ENCODE measurements at places on chromosomes 12 and 14.

DNA sequence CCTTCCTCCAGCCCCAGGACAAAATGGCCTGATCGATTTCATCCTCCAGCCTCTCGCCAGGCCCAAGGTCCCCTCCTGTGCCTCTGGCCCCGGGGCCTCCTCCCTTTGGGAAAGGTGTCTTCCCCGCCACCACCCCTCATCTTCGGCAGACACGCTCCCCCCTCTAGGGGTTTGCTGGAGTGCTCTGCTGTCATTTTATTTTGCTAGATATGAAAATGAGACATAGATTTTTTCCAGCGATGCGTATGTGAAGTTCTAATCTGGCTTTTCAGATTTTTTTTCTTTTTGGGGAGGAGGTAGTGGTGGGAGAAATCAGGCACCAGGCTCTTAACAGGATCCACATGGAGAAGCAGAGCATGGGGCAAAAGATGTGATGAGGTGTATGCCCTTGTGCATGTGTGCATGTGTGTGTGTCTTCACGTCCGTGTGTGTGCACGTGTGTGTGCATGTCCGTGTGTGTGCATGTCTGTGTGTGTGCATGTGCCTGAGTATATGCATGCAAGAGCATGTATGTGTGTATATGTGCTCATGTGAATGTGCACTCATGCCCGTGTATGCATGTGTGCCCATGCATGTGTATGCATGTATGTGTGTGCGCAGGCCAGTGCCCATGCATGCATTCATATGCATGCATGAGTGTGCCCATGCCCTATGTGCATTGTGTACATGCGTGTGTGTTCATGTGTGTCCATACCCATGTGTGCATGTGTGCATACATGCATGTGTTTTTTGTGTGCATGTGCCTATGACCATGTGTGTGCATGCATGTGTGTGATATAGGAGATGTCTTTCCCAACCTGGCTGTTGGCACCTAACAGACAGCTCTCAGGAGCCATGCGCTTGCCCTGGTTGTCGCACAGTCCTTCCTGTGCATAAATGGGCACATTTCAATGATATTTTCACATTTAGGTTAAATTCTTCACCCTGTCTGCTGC, 203.0 kb downstream of the RBM19 start:
- no peak for DNase-seq

DNA sequence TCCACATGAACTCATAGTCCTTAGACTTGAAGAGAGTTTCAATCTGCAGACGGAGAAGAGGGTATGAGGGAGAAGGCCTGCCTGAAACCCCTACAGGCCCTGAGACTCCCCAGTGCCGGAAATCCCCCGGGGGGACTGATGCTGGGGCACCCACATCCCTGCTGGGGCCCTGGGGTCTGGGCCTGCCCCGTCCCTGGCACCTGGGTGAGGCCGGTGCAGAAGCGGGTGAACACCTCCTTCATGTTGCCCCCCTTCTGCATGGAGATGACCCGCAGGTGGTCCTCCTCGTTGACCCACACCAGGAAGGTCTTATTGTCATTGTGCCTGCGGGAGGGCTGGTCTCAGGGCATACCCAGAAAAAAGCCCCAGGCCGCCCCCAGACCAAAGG, 2.4 kb downstream of the CKB start:
- no peak for DNase-seq

DNA sequence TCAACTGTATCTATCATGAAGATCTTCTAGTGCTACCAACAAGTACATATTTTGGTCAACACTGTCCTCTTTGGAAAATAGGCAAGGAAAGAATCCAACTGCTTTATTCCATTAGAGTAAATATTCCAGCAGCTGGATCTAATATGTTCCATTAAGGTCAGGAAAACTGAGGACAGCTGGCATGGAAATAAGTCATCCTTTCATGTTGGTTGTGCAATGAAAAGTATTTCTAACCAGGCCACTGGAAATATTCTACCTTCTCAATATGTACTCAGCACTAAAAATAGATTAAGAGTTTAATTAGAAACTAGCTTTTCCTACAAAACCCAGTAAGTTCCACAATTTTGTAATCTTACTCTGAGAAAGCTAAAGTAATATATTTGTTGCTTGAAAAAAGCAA, 19.6 kb downstream of the HIGD1C start:
- no peak for DNase-seq

- DNase-seq, result no peak
Measured at GRCh38 chr14:22268875-22269274, 320.1 kb downstream of the DAD1 start.

GRCh38 chr12:19799216-19799615, 359.9 kb downstream of the AEBP2 start:
- DNase-seq, result no peak

- no peak for DNase-seq
Measured at GRCh38 chr14:39265806-39266524, 32.2 kb downstream of the MIA2 start.

DNA sequence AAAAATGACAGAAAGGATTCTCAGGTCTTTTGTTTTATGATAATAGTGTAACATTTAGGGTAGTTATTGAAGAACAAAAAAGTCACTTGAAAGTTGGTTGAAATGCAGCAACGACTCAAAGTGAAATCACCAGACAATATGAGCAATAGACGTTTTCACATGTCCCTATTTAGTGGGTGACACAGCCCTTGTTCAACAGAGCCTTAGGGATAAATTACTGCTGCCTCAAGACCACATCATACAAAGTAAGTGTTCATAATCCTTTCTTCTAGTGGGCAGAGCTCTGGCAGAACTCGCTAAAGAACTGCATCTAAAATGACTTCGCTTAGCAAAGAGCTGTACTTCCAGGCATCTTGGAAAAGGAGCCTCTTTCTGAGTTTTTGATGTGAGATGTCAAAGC, 128.5 kb upstream of the LMNTD1 start:
- no peak for DNase-seq

GRCh38 chr14:21476523-21476924, 235 bp downstream of the RAB2B start:
- DNase-seq, result peak; percentile 71

GRCh38 chr14:28902930-28903329, 136.3 kb downstream of the FOXG1 start:
- no peak for DNase-seq
